ENCODE measurements at places on chromosomes 3 and 15. TPM values are rescaled to one million over a fixed set of nuclear protein-coding genes. Genes with fewer than 3 reads are reported as not detected.

The TRIM42 gene
- not detected for total RNA-seq

The GPR156 gene
- total RNA-seq, result 0.37 TPM

The CDCP1 gene
- 5.6 TPM for total RNA-seq

The CMTM8 gene
- total RNA-seq, result not detected

The GUCA1C gene
- not detected for total RNA-seq

The SLC12A8 gene
- total RNA-seq, result 79.0 TPM

The CFAP91 gene
- total RNA-seq, result 0.18 TPM

The CPLX3 gene
- not detected for total RNA-seq

The NECTIN3 gene
- total RNA-seq, result 43.1 TPM

All from smooth muscle cell of bladder (primary cell).